ENCODE measurements at places on chromosomes 4 and X.

DNA sequence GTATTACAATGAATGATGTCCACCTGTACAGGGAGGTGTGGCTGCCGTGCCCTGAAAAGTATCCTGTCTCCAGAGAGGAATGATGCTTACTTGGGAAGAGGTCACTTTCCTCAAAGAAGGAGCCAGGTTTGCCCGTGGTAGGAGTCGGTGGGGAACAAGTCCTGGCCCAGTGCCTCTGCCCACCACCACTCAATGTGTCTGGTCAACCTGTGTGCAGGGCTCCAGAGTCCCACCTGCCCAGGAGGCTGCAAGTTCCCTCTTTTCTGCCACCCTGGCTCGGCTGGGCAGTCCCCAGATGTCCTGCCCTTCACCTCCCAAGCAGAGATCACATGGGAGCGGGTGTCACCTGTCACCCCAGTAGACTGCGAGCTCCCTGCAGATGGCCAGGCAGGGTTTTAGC lies 75.4 kb upstream of the C4orf50 start:
- no peak for DNase-seq

GRCh38 chr4:173293663-173294062 lies 40.5 kb downstream of the HMGB2 start:
- no peak for DNase-seq

DNA sequence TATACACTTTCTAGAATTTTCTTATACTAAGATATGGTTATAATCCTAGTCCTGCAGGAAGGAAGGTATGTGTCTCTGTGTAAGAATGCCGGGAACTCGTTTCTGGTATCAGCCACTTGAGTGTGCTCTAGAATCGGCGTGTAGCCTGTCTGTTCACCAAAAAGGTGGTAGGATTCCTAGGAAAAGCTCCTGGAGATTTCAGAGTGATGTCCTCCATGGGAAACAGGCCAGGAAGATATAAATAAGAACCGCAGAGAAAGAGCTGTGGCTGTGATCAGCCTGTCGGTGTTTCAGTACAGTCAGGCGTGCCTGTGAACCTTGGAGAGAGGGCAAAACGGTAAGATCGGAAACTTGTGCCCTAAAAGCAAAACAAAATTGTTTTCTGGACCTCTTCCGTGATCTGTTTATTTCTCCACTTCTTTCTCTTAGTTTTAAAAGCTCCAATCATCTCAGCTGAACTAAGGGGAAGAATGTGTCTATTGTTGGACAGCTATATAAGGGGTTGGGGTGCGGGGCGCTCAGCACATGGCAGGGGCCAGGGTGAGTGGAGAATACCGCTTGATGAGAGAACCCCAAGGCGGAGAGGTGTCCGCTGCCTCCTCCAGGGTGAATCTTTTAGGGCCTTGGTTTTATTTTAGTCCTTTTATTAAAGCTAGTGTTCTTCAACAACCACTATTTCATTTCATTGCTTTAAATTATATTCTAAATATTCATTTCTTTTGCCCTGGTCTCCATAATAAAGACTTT lies 303.8 kb upstream of the TENM3 start:
- DNase-seq, result no peak

GRCh38 chrX:132677233-132677716 lies 188.4 kb upstream of the MBNL3 start:
- no peak for DNase-seq

DNA sequence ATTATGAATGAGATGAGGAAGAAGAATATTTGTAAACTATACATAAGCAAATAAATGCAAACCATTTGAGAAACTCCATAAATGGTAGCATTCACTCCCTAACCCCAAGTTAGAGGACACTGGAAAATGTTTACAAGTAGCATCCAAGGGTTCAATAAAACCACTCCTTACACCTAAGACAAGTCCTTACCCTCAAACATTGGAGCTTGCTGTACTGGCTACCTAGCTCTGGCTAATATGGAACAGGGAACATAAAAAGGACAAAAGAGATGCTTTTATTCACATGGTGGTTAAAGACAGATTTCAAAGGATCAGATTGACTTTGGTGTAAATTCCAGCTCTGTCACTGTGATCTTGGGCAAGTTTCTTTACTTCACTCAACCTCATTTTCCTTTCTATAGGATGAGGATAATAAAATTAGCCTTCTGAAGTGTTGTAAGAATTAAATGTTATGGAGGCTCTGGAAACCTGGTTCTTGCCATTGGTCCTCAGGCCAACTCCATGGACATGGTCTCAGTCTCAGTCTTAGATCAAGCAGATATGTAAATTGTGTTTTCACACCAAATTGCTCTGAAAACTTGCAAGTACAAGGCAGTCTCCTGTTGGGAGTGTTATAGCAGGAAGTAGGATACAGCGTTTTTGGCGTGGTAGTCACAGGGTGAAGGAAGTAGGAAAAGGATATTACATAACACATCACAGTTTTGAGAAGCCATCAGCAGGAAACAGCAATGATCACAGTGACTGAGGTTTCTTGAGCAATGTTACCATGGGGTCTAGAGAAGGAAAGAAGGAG lies 3.3 kb downstream of the CXCL1 start:
- DNase-seq, result no peak

DNA sequence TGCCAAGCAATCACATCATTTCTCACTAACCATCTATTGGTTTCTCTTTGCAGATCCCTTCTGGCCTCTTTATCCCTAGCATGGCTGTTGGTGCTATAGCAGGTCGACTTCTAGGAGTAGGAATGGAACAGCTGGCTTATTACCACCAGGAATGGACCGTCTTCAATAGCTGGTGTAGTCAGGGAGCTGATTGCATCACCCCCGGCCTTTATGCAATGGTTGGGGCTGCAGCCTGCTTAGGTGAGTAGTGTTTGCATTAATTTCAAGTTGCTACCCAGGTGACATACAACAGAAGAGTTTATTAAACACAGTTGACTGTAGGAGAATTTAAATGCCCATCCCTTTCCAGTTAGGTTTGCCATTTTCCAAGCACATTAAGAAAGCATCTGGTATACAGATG lies 112.2 kb downstream of the AKAP4 start:
- DNase-seq, result no peak

- DNase-seq, result no peak
Measured at GRCh38 chrX:139766545-139766983, 58.6 kb upstream of the MCF2 start.

DNA sequence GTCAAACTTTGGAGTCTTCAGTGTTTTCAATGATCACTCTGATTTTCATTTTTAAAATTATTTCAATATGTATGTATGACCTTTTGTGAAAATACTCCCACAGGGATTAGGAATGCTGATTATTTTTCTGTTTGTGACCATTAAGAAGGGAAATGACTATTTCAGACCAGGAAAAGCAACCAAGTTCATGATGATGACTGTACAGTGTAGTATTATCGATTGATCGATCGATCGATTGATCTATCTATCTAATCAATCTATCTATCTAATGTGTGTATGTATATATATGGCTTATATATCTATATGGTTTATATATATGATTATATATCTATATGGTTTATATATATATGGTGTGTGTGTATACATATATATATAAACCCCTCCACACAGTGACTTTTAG lies 131.5 kb upstream of the VEGFC start:
- no peak for DNase-seq

- no peak for DNase-seq
Measured at GRCh38 chr4:93433840-93434239, 394.7 kb upstream of the ATOH1 start.
